ENCODE measurements at places on chromosomes 4 and X. TPM values are rescaled to one million over a fixed set of nuclear protein-coding genes. Genes with fewer than 3 reads are reported as not detected.

GRCh38 chr4:159284733-159285132 lies 181.9 kb downstream of the RAPGEF2 start:
- DNase-seq: no peak

DNA sequence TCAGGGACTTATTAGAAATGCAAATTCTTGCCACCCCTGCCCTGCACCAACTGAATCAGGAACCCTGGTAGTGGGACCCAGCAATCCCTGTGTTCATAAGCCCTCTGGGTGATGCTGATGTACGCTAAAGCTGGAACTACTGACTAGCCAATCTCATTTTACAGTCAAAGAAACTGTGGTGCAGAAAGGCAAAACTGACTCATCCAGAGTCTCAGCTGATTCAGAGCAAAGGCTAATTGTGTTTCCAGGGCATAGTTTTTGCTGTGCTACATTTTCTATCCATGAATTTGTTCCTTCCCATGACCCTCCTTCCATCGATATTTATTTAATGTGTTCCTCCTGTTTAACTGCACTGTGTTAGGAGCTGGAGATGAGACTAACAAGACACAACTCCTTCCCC lies 207.5 kb downstream of the REPS2 start:
- no peak for DNase-seq

DNA sequence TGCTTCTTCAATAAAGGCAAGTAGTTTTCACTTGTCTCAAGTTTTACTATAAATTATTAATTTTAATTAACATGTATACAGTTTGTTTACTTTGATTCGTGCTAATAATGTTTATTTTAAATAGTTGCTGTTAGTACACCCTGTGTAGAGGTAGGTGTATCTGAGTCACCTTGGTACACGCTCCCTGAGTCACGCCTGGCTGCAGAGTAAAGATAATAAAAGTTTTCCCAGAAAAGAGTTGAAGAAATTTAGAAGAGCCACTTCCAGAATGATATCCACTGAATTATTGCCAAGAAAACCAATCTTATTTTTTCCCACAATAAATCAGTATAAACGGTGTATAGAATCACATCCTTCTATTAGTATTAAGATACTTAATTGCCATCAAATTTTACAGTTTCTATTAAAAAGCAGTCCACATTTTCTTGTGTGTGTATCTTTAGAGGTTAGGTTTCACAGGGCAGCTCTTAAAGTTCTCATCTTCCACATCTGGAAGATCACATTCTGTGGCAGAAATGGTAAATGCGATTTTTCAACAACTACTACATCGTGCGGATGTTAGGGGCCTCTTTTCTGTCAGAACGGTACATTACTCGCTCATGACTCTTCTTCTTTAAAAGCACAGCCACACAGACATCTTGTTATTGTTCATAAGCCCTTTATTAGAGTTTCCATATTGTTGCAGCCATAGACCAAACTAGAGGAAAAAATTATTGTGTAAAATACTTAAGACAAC lies 55.4 kb downstream of the HADH start:
- DNase-seq: no peak

DNA sequence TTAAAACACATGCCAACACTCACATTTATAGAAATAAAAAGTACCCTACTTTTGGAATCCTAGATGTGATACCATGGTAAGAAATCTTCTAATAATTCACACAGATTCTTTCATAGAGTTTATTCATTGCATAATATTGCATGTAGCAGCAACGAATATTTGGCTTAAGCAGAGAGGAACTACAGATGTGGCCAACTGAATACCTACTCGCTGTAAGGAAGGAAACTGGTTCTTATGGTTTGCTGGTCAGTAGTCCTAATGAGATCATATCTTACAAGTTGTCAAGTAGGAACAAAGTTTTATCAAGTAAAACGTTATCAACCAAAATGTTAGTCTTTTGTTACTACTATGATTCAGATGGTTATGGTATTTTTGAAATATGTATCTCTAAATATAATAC lies 996.1 kb downstream of the PDHA2 start:
- no peak for DNase-seq

AFM gene
- total RNA-seq: 0.64 TPM
